Hematopoietic multipotent progenitor cell treated with erythropoietin and hydrocortisone succinate and interleukin-3 and kit ligand, for 15 days (in vitro differentiated cells): ENCODE measurements at places on chromosomes 4 and X.

GRCh38 chrX:38606821-38607220, 45.5 kb downstream of the TSPAN7 start:
- no peak for DNase-seq

- DNase-seq = no peak
Measured at GRCh38 chr4:149889991-149890390, 74.3 kb upstream of the IQCM start.

- no peak for DNase-seq
Measured at GRCh38 chr4:48669086-48669485, 111.0 kb downstream of the FRYL start.

DNA sequence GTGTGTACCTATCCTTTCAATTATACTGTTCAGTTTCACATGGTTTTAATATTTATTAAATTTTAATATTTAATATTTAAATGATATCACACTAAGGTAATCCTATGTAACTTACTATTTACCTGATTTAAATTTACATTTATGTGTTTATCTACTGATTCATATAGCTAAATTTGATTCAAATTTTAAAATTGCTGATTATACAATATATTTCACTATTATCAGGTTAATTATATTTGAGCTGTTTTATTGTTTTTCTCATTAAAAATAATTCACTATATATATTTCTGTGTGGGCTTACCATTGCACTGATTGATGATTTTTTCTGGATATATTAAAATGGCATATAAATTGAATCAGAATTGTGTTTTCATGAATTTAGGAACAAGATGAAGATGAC, 1923.5 kb downstream of the STIM2 start:
- DNase-seq = no peak

- DNase-seq = no peak
Measured at GRCh38 chr4:87058356-87059073, 123.7 kb downstream of the AFF1 start.

GRCh38 chrX:150768580-150769190, 75.5 kb downstream of the MTMR1 start:
- DNase-seq = no peak

GRCh38 chrX:121000589-121000988, 15.0 kb upstream of the CT47A1 start:
- DNase-seq = no peak

DNA sequence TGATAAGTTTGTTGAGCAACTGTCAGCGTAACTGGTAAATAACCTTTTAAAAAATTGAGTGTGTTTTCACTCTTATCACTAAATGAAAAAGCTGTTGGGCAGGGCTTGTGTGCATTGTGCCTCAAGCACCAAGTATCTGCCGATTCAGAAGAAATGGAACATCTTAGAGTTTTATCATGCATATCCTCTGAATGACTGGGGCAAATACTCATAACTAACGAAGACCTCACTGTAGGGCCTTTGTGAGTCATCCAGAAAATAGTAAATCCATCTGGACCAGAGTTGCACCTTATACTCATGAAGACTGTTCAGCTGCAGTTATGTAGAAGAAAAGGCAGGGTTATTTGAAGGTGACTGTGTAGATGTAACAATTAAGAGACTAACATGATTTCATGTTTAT, 222.1 kb downstream of the CAMK2D start:
- DNase-seq = no peak

GRCh38 chr4:37678624-37679023, 7.6 kb downstream of the RELL1 start:
- no peak for DNase-seq

DNA sequence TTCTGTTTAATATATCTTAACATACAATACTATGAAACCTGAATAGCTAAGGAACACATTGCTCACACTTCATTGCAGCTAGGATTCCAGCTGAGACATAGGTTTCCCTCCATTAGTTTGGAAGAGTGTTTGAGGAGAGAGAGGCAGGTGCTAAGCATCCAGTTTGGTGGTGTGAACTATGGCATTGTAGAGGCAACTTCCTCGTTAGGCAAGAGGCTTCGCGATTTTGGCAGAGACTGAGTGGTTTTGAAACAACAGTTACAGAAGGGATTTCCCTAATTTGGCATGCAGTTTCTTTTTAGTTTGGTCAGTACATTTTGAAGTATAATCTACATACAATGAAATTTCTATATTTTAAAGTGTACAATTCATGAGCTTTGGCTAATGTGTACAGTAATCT, 117.1 kb upstream of the BMP3 start:
- DNase-seq = no peak

DNA sequence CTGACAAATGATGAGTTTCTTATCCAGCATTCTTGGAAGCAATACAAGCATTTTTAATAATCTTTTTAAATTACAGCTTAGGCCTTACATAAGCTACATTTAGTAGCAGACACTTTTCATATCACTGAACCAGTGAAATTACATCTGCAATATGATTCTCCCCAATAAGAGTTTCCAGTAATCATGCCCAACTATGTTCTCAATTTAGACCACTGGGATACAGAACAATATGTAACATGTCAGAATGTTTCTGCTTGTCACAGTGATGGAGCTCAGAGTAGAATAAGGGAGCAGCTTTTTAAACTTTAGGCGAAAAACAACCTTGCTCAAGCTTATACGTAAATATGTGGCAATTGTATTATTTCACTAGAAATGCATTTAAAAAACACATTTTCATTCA, 1132.2 kb downstream of the FAT4 start:
- no peak for DNase-seq

- no peak for DNase-seq
Measured at GRCh38 chrX:111259559-111259958, 10.7 kb downstream of the CAPN6 start.

- no peak for DNase-seq
Measured at GRCh38 chrX:40088803-40089540, 8.8 kb downstream of the BCOR start.

- no peak for DNase-seq
Measured at GRCh38 chrX:142251202-142251601, 46.1 kb upstream of the MAGEC2 start.

DNA sequence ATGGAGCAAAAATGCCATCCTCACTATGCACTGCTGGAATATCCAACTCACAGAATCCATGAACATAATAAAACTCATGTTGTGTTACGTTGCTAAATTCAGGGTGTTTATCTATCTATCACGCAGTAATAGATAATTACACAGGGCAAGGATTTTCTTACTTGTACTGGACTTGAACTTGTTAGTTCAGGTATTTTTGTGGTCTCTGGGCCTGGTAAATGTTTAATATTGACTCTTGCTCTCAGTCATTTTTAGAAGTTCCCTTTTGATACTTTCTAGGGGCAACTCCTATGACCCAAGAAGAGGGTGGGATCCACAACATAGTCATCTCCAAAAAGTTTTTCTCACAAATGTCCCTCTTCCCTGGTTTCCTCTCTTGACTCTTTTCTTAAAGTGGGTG, 522.4 kb upstream of the IGFBP7 start:
- DNase-seq = no peak
